Suprapubic skin (tissue), 4 donors: ENCODE measurements at places on chromosomes 1 and 21.

DNA sequence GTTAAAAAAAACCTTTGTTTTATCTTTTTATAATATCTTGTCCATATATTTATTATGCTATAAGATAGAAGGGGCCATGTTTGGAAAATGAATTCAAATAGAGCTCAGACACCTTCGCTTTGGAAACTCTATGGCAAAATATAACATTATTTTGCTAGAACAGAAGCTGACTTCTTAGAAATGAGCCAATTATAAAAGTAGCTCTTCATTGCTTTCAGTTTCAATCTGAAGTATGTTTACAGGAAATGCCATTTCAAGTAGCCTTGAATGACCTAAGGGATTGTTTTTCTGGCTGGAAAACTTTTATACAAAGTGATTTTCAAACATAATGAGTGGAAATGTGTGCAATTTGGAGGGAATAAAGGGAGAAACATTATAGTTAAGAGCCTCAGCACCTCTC is 37.8 kb upstream of the GBP5 start:
- DNase-seq: no peak

DNA sequence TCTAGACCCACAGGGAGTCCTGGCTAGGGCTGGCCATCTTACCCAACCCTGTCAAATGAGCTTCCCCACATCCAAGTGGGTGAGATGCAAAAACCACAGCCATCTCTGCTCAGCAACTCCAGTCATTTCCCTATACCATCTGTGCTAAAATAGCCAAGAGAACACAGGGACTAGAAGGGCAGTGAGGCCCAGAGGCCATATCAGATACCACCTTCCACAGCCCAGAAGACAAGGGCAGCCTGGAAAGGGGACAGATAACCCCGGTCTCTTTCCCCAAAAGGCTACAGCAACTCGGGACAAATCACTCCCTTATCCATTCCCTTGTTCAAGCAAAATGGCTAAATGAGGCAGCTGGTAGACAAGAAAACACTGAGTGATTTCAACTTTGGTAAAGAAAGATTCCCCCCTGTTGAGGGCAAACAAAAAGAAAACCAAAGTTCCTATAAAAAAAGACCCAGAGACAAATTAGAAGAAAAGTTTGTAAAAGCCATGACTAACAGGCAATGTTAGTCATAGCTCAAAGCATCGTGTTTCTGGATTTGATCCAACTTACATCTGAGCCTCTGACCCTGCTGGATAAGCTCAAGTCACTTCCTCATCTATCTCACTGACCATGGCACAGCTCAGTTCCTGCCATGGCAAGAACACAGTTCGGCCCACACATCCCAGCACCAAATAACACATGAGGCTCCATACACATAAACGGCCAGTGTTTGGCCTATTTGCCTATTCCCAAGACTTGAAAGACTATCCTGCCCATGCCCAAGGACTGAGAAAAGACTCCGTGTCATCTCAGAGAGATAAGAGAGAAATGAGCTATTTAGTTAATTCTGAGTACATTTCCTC is 3.1 kb downstream of the LAMB3 start:
- DNase-seq: no peak

- DNase-seq: no peak
Observed at GRCh38 chr1:111992476-111992875, 3.0 kb upstream of the KCND3 start.

DNA sequence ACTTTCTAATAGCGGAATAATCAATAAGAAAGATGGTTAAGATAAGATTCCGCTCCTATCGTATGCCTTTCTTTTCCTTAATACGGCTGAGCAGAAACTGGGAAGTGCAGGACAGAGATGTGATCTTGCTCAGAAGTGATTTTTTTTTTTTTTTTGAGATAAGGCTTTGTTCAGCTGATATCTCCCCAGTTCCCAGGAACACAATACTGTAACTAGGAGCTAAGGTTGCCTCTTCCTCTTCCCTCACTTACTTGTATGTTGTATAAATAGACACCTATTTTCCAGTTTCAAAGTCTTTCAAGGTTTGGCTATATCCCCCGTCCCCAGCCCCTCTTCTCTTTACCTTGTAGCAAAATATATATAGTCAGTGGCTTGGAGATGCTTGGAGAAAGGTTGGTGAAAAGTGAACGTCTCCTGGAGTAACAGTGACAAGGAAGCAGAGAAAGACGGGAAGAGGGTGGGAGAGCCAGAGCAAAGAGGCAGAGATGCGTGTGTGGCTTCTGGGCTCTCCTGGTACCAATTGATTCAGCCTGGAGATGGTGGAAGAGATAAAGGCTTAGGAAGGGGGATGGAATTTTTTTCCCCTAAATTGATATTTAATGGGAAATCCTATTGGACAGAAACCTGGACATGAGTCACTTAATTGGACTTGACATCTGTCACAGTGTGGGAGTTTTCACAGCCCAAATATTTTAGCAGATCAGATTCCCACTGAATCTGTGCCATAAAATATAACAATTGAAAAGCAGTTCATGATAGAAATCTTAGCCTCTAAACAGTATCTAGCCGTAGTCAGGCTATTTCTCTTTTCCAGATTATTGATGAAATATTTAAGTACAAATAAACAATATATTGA is at the start of gene NHLH2:
Gene NHLH2, minus strand, starts transcription at position 522 of the 856 bp plus-strand sequence. CDS start 2,754 bp downstream, outside the sequence.
- no peak for DNase-seq

DNA sequence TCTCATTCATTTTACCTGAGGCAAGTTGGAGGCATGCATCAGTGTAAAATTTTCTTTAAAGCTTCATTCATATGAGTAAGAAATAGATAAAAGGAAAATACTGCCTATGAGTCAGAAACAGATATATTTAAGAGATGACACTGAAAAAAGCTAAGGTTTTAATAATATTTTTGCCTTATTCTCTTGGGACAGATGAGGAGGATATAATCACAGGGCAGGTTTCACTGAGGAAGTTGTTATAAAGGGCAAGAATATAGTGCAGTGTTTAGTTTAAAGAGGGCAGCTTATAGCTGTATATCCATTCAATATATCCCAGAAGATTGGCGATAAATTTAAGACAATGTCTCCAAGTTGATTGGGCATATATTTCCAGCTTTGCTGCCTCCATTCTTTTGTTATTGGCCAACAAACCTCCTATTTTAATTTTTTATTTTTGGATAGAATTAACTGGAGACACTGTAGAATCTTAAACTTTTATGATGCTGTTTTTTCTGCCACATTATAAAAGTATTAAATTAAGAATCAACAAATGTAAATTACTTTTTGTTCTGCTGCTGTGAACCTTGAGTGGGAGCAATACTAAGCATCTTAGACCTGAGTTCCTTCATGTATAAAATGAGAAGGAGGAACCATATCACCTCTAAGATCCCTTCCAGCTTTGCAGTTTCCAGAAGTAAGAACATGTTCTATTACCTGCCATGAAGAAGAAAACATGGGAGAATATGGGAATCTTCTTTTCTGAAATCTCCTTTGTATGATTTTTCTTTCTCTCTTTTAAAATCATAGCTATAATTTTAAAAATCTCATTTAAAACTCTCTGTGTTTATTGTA is 171.6 kb downstream of the S1PR1 start:
- no peak for DNase-seq

- DNase-seq: no peak
Observed at GRCh38 chr1:17148950-17149608, 29.8 kb upstream of the PADI2 start.

- no peak for DNase-seq
Observed at GRCh38 chr1:81617308-81617967, 183.3 kb upstream of the ADGRL2 start.

DNA sequence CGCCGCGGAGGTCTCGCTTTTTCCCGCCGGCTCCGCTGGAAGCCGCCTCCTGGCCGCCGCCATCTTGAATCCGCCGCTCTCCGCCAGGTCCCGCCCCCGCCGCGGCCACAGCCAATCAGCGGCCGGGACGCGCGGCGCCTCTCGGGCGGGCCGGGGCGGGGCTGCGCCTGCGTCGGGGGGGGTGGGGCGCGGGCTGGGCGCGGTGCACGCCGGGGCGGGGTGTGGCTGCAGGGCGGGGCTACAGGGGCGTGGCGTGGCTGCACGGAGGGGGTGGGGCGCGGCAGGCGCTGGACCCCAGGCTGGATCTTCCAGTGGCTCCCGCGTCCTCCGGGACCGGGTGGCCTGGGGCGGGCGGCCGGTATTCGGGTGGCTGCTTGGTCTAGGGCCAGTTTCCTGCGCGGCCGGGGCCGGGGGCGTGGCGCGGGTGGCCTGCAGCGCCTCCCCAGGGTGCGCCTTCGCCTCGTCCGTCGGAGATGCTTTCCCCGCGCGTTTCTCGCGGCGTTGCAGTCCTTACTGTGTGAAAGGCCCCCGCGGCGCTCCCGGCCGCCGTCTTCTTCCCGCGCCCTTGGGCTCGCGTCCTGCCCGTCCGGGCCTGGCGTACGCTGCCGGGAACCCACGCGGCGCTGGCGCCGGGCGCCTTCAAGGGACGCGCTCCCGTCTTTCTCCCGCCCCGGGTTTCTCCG is 575 bp downstream of the PCNT start:
- DNase-seq: peak; percentile 91

- no peak for DNase-seq
Observed at GRCh38 chr1:233655301-233655740, 41.4 kb downstream of the KCNK1 start.

- no peak for DNase-seq
Observed at GRCh38 chr1:43936431-43937151, 3.0 kb downstream of the ARTN start.

GRCh38 chr1:25774921-25775771 is 24.8 kb upstream of the SELENON start:
- DNase-seq: no peak

DNA sequence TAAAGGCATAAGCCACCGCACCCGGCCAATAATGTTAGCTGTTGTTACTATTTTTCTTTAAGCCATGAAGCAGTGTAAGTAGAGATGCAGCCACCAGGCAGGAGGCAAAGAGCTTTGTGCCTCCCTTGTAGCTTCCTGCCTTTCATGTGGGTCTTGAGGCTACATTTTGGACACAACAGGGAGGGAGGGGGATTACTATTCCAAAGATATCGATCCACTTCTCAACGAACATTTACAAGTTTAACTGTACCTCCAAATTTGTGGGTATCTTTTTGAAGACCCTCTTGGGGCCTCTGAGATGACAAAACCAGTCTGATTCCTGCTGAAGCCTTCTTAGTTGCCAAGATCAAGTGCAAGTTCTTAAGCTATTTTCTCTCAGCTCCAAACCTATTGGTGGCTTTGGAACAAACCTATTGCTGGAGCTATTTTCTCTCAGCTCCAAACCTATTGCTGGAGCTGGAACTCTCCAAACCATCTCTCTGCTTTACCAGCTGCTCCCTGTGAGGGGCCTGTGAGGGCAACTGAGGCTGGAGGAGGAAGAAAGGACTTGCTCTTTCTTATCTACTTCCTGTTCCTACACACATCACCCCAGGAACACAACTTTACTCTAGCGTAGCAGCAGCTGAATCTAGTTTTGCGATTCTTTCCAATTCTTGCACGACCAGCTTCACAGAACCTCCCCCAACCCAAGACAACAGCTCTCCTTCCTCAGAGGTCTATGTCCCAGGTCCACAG is 16.1 kb upstream of the RCAN3 start:
- peak; percentile 48 for DNase-seq

DNA sequence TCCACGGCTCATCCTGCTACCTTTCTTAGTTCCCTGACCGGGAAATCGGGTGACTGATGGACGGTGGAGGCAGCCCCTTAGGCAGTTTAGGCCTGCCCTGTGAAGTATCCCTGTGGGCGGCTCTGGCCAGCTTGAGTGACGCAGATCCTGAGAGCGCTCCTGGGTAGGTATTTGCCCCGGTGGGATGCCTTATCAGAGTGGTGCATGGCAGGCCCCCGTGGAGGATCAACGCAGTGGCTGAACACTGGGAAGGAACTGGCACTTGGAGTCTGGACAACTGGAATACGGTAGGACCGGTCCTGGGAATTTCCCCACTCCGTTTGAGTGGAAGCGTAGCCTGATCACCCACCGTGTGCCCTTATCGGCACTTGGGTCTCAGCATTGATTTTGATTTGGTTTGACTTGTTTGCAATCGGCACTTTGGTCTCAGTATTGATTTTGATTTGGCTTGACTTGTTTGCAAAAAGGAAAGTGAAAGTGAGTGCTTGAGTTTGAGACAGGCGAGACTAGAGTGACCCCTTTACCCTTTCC is 15.2 kb downstream of the PLA2G2F start:
- DNase-seq: peak; percentile 67

GRCh38 chr1:222886878-222887351 is 72.1 kb downstream of the DISP1 start:
- no peak for DNase-seq

- DNase-seq: no peak
Observed at GRCh38 chr1:112808861-112809684, 93.9 kb upstream of the PPM1J start.

GRCh38 chr21:36479415-36480402 is at the start of gene CLDN14:
Gene CLDN14 (minus strand): TSS chr21:36480122. CDS start chr21:36461695, 18,427 bp downstream.
- DNase-seq: no peak

- no peak for DNase-seq
Observed at GRCh38 chr21:38759413-38759812, 46.3 kb upstream of the ETS2 start.

GRCh38 chr1:94544706-94545490 is 3.3 kb upstream of the F3 start:
- DNase-seq: no peak

DNA sequence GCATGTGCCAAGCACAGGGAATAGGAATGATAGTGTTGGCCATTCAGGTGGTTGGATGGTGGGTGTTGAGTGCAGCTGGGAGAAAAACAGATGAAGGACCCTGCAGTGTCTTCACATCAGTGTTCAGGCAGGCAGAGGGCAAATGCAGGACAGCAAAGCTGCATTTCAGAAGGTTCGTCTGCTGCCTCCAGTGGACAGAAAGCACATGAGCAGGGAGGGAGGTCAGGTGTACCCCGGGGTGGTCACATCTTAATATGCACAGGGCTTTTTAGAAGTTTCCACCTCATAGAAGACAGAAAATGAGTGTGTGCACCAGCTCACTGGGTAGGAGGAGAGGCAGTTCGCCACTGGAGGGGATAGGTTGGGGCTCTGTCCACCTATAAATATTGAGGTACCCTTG is 184.9 kb downstream of the SLC35F3 start:
- DNase-seq: no peak

DNA sequence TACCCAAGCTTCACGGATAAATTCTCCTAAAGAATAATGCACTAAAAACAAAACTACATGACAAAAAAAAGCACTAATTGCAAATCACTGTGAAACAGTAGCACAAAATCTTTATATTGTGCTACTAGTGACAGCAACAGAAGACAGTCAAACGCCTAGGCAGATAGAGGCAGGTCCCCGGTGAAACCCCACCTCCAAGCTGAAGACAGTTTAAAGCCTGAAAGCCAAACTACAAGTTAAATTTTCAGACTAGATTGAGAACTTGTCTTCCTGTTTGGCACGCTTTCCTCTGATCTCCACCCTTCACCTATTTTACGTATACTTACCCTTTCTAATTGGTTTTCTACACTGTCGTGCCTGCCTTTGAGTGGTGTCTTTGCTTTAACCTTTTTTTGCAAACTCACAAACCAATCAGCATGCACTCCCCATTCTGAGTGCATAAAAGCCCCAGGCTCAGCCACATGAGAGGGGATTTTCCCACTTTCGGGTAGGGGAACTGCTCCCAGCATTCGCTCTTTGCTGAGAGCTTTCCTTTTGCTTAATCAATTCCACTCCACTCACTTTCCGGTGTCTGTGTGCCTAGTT is 3.6 kb upstream of the BACH1 start:
- no peak for DNase-seq
